ENCODE measurements at places on chromosomes 6 and 20.

GRCh38 chr6:150346346-150346745 lies 22.5 kb upstream of the IYD start:
- H3K4me3 ChIP-seq, result no peak overlapping the region
- no peaks in the 10 kb centered on the region for H3K4me1 ChIP-seq
- no peak for DNase-seq
- peaks cover 5% of the 10 kb centered on the region for H3K27me3 ChIP-seq
- H3K36me3 ChIP-seq, result no peaks in the 10 kb centered on the region

DNA sequence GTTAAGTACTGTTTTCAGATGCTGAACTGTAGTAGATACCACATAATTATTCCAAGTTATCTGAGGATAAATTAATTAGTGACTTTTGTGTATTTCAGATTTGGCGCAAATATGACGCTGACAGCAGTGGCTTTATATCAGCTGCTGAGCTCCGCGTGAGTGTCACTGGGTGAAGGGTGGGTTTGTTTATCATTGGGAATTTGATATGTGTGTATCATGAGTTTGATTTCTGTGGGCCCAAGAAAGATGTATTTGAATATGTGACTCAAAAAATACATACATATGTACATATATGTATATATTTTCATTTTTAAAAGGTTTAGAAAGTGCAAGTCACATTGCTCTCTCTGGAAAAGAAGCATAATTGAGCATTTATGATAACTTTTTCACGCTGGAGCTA lies 17.4 kb downstream of the SCGN start:
- H3K4me1 ChIP-seq, result no peaks in the 10 kb centered on the region
- no peak for DNase-seq

DNA sequence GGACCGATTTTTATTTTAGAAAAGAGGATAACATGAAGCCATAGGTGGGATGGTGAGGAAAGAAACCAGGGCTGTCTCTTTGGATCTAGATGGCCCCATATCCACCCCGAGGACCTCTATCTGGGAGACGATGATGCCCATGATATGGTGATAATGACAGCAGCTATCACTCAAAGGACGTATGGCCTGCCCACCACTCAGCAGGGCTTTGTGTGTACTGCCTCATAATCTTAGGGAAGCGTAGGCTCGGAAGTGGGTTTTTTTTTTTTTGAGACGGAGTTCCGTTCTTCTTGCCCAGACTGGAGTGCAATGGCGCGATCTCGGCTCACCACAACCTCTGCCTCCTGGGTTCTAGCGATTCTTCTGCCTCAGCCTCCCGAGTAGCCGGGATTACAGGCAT lies 8.2 kb upstream of the TAF8 start:
- peaks cover 41% of the 10 kb centered on the region for H3K36me3 ChIP-seq
- no peak for DNase-seq
- H3K4me3 ChIP-seq, result peak overlapping the region; percentile 96
- H3K27me3 ChIP-seq, result no peaks in the 10 kb centered on the region
- peak overlapping the region; percentile 22 for H3K27ac ChIP-seq
- peaks cover 76% of the 10 kb centered on the region for H3K4me1 ChIP-seq

- H3K4me3 ChIP-seq, result no peak overlapping the region
- no peaks in the 10 kb centered on the region for H3K27me3 ChIP-seq
- peaks cover 4% of the 10 kb centered on the region for H3K36me3 ChIP-seq
- peaks cover 34% of the 10 kb centered on the region for H3K4me1 ChIP-seq
These were observed 16.0 kb downstream of the ANKS1A start for GRCh38 chr6:34904990-34905613.

- no peaks in the 10 kb centered on the region for H3K36me3 ChIP-seq
- no peaks in the 10 kb centered on the region for H3K4me1 ChIP-seq
- H3K27me3 ChIP-seq, result no peaks in the 10 kb centered on the region
- no peak overlapping the region for H3K27ac ChIP-seq
- H3K4me3 ChIP-seq, result no peak overlapping the region
These were observed 61.9 kb downstream of the KCNQ5 start for GRCh38 chr6:72683797-72684196.

DNA sequence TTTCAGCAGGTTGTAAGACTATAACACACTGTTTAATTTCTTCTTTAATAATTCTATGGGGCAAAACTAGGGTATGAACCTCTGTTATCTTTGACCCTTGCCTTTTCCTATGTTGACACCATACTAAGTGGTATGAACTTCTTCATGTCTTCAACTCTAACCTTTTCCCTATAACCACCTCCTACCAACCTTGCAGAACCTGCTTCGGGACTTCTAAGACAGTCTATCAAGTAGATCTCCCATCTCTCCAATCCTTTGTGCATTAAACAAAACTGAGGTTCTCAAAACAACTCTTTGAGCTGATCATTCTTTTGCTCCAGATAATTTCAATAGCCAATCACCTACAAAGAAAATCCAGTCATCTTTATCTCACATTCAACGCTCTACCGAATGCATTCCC lies 23.4 kb downstream of the SNAP91 start:
- no peaks in the 10 kb centered on the region for H3K4me1 ChIP-seq
- no peaks in the 10 kb centered on the region for H3K27me3 ChIP-seq
- no peak overlapping the region for H3K27ac ChIP-seq
- no peaks in the 10 kb centered on the region for H3K36me3 ChIP-seq

DNA sequence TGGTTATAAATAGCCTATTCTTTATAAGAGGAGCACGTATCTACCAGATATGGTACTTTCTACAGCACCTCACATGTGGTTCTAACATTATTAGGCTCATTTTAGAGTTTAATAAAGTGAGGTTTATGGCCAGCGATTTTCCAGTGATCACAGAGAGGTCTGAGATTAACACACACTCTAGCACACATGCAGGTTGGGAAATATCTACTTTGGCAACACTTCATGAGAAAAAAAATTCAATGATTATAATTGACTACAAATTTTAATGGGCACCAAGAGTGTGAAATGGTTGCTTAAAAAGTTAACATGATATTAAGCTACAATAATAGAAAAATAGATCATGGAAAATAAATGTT lies 693 bp upstream of the KLHL31 start:
- no peak for DNase-seq
- peaks cover 1% of the 10 kb centered on the region for H3K36me3 ChIP-seq
- H3K27me3 ChIP-seq, result peaks cover 60% of the 10 kb centered on the region
- no peaks in the 10 kb centered on the region for H3K4me1 ChIP-seq
- no peak overlapping the region for H3K27ac ChIP-seq

- no peak overlapping the region for H3K27ac ChIP-seq
- no peak overlapping the region for H3K4me3 ChIP-seq
- H3K36me3 ChIP-seq, result no peaks in the 10 kb centered on the region
- no peak for DNase-seq
- H3K4me1 ChIP-seq, result no peaks in the 10 kb centered on the region
These were observed 564.8 kb downstream of the RFPL4B start for GRCh38 chr6:112911959-112912358.

GRCh38 chr6:98716341-98716740 lies 118.0 kb upstream of the POU3F2 start:
- peaks cover 25% of the 10 kb centered on the region for H3K27me3 ChIP-seq
- no peak for DNase-seq
- H3K4me3 ChIP-seq, result no peak overlapping the region
- H3K27ac ChIP-seq, result no peak overlapping the region
- no peaks in the 10 kb centered on the region for H3K4me1 ChIP-seq
- H3K36me3 ChIP-seq, result no peaks in the 10 kb centered on the region

- no peaks in the 10 kb centered on the region for H3K36me3 ChIP-seq
- H3K4me3 ChIP-seq, result no peak overlapping the region
- no peaks in the 10 kb centered on the region for H3K27me3 ChIP-seq
- no peaks in the 10 kb centered on the region for H3K4me1 ChIP-seq
- no peak overlapping the region for H3K27ac ChIP-seq
These were observed 214.5 kb downstream of the TBX18 start for GRCh38 chr6:84549917-84550316.
